Activated CD4-positive, alpha-beta T cell treated with anti-CD3 and anti-CD28 coated beads, Interleukin-2, Interleukin-4, amounts not matched to agents 100 ng/mL and 50 ng/mL, durations not matched to agents 16 hours and 8 hours (primary cell): ENCODE measurements at places on chromosomes 16 and 17.

DNA sequence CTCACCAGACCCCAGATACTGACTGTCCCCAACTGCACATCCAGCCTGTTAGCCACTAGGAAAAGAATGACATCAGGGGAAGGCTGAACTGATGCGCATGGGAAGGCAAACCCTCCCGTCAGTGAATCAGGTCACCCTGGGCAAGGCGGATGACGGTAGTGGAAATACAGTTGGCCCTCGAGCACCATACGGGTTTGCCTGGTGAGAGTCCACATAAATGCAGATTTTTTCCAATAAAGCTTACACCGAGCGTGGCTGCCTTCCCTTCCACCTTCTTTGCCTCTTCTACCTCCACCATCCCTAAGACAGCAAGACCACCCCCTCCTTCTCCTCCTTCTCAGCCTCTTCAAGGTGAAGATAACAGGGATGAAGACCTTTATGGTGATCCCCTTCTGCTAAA lies 236.1 kb upstream of the TNRC6C start:
- DNase-seq = no peak

GRCh38 chr16:68644715-68645493 lies at the start of gene CDH3:
TSS of gene CDH3 (plus strand) at chr16:68645310. CDS start at chr16:68645380, 70 bp downstream.
- DNase-seq = no peak

- DNase-seq = no peak
Measured at GRCh38 chr17:38960402-38960801, 6.8 kb downstream of the FBXO47 start.

GRCh38 chr16:78244131-78244895 lies 144.9 kb downstream of the WWOX start:
- no peak for DNase-seq

DNA sequence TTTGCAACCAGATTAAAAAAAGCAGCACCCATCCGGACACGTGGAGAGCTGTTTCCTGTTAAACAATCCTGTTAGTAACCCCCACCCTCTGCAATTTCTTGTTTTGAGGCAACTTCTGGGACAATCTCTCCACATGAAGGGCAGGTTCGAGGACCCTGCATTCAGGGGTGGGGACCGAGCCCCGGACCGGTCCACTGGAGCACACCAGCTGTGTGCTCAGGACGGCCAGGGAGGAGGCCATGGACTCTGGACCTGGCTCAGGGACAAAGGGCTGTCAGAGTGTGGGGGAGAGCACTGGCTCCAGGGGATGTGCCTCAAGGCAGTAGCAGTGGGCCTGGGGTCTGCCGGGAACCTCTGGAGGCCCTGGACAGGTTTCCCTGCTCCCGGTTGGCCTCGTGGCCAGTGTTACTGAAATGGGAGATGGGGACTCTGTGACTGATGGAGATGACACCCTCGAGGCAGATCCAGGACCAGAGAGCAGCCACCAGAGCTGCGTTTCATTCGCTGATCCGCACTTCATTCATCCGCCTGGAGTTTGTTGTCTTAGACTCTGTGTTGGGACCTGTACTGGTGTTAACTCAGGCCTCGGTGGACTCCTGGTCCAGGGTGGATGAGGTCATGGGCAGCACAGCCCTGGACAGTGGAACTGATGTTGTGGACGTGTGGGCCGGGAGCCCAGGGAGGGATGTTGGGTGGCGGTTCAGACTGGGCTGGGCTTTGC lies 2.9 kb upstream of the CPNE7 start:
- DNase-seq = no peak
